ENCODE measurements at places on chromosomes 13 and 19.
A peak's percentile ranks its signal among the peaks of the same experiment; 100 is the strongest.

DNA sequence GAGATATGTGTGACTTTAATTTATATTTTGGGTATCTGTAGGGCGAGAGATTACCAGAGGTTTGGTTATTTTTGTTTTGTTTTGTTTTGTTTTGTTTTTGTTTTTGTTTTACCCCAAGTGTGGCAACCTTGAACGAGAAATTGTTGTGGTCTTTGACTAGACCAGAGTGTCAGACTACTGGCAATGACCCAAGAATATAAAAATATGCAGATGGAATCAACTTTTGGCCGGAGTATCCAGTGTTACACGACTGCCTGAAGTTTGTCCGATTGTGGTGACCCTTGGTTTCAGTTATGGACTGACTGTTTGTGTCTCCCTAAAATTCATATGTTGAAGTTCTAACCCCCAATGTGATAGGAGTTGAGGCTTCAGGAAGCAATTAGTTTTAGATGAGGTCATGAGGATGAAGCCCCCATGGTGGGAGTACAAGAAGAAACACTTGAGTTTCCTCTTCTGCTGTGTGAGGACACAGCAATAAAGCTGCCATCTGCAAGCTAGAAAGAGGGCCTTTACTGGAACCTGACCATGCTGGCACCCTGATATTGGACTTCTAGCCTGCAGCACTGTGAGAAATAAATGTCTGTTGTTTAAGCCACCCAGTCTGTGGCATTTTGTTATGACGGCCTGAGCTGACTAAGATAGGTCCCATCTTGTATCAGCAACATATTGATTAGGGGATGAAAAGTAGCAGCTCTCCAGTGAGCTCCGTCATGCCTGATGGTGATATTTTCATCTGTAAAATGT, 261.7 kb downstream of the MTUS2 start:
- DNase-seq: no peak

DNA sequence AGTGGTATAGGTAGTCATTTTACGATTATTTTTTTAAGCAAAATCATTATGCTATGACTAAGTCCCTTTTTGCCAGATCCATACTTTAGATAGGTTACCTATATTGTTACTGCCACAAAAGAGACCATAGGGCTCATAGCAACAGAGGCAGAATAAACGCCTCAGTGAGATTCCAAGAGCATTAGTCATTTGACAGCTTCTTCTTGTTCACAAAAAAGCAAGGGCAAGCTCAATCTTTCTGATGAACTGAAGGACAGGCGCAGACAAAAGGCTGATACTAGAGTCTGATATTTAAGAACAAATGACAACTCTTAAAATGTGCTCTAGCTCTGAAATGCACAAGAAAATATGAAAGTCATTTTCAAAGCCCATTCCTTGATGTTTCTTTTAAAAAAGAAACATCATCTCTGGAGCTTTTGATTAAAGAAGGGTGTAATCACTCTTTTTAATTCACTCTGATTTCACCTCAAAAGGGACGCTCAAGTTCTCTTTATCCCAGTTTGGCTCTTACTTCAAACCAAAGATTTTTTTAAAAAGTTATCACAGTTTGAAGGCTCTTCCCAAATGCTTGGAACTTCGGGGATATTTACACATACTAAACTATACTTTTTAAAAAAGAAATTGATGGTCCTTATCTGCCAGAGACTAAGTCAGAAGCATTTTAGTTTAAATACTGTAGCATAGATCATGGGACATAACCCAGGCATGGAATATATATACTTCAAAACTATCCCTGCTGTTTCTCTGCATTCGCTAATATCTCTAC, 187.2 kb downstream of the EFNB2 start:
- peak; percentile 69 for DNase-seq

DNA sequence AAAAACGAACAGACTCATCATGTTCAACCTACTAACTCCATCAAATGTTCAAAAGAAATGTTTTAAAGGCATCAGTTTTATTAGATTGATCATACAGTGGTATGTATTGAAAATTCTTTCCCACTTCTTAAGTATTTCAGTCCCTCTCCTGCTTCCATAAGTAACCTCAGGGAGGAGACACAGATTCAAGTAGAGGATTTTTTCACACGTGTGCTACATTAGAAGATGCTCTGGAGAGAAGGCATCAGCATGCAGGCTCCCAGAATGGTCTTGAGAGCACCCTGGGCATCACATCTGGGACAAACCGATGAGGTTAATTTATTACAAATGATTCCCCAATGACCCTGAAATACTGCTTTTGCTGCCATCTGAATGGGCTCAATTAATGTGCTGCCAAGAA, 3.6 kb downstream of the GPR12 start:
- no peak for DNase-seq

DNA sequence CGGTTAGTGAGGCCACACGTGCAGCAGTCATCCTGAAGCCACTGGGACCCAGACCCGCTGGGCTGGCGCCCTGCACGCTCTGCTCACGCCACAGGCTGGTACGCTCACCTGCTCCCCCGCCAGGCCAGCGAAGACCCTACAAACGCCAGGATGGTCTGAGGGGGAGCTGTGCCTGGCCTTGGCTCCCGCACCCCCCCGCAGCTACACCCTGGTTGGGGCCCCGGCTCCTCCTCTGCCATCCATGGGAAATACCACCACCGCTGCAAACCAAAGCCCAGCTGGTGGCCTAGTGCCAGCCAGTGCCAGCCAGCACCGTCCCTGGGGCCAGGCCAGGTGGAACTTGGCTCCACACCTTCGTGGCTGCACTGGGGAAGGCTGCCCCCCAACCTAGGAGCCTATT, 23.3 kb upstream of the CACTIN start:
- no peak for DNase-seq

DNA sequence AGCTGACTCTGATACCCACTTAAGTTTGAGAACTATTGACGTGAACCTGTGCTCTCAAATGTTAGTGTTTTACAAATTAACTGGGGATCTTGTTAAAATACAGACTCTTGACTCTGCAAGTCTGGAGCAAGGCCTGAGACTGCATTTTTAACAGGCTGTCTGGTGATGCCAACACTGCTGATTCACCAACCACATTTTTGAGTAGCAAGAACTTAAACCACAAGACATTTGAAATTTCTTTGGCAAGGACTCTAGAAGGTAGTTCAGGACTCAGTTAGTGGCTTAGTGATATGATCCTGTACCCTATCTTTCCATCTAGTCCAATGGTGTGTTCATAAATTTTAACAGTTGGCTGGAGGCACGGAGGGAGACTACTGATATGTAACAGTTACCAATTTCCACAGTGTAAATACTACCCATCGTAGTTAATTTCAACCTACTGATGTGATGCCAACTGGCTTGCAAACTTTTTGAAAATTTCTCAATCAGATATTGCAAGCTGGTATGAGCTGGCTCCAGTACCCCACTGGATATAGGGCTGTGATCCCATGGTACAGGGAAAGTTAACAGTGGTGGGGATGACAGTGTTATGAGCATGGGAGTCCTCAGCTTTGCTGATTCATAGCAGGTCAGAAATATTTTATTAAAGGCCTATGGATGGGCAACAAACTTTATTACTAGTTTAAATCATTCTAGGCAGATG, 255.1 kb downstream of the TBC1D4 start:
- DNase-seq: peak; percentile 95

GRCh38 chr13:114134944-114135610, 2.7 kb upstream of the RASA3 start:
- no peak for DNase-seq

GRCh38 chr13:49740870-49741269, 49.6 kb upstream of the EBPL start:
- no peak for DNase-seq

DNA sequence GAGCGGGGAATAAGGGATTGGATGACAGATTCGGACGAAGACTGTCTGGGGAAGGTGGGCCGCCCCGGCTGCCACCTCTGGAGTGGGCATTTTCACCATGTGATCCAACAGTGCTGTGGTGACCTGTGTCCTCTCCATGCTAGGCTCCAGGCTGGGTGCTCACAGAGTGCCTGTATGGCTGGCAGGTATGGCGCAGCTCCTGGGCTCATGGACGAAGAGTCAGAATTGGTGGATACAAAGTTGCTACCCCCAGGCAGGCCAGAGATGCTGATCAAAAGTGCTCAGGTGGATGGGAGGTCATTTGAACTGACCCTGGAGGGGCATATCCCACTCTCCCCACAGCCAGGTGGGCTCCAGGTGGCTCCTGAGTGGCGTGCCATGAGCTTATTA, 111.3 kb upstream of the UQCRFS1 start:
- no peak for DNase-seq

- no peak for DNase-seq
Measured at GRCh38 chr13:60379837-60380565, 17.0 kb upstream of the TDRD3 start.

DNA sequence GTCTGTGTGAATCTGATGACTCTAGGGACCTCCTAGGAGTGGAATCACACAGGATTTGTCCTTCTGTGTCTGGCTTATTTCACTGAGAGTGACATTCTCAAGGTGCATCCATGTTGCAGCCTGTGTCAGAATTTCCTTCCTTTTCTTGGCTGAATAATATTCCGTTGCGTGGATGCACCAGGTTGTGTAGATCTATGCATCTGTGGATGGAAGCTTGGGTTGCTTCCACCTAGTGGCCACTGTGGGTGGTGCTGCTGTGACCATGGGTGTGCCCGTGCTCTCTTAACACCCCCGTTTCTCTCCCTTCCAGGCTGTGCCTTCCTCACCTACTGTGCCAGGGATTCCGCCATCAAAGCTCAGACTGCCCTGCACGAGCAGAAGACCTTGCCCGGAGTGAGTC, 26.2 kb downstream of the CELF5 start:
- no peak for DNase-seq

Measured in fibroblast of upper back skin (primary cell).